ENCODE measurements at places on chromosomes 13 and 19.

GRCh38 chr13:87153371-87153770 lies 517.8 kb upstream of the SLITRK5 start:
- DNase-seq, result no peak

GRCh38 chr13:84358601-84359000 lies 476.3 kb upstream of the SLITRK1 start:
- no peak for DNase-seq

GRCh38 chr13:27922883-27923612 lies 3.2 kb downstream of the PDX1 start:
- DNase-seq, result no peak

DNA sequence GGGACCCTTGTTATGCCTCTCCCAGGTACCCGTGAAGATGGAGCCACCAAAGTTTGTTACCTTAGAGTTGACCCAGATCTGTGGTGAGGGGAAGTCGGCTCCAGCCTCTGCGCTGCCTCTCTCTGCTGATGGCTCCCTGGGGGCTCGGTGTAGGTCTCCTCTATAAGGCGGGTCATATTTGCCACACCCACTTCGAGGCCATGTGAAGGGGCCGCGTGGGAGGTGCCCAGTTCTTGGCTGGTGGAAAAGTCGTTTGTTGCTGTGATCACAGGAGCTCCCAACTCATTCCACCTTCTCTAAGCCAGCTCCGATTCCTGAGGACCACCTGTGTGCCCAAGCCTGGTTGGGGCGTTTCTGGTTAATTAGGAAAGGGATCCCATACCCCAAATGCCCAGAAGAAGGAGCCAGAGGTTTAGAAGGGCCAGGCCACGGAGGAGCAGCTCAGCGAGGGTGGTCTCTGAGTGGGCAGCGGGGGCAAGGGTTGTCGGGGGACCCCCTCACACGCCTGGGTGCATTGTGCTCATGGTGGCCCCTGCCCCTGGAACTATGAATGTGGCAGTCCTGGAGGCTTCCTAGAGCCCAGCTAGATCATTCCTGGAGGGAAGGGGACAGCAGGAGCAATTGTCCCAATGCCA lies 296.5 kb downstream of the ZNF536 start:
- no peak for DNase-seq

GRCh38 chr13:72552731-72553130 lies 174.7 kb downstream of the MZT1 start:
- no peak for DNase-seq

- no peak for DNase-seq
Observed at GRCh38 chr13:34046457-34046856, 228.5 kb downstream of the RFC3 start.

- no peak for DNase-seq
Observed at GRCh38 chr19:36572593-36573019, 486 bp downstream of the ZNF529 start.

- no peak for DNase-seq
Observed at GRCh38 chr19:33366127-33366526, 7.4 kb upstream of the CEBPG start.

DNA sequence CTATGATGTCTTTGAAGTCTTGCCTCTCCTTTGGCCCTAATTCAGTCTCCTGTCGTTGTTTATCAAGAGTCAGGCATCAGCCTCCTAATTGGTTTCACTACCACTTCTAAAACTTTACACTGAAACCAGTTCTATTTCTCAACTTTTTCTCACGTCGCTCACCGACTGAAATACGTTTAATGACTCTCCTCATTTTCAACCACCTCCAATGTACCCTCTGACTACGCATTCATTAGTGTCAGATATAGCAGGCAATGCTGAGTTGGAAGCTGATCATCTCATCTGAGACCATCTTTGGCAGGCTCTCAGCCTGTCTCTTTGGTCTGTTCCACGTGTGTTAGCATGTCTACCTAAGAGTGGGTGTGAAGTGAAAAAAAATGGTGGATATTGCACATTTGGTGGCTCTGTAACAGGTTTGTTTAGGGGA lies 128.1 kb downstream of the KL start:
- DNase-seq, result no peak

- no peak for DNase-seq
Observed at GRCh38 chr13:26942184-26942583, 181.6 kb upstream of the GPR12 start.

GRCh38 chr13:106918557-106918860 lies 350.6 kb upstream of the ARGLU1 start:
- DNase-seq, result no peak

DNA sequence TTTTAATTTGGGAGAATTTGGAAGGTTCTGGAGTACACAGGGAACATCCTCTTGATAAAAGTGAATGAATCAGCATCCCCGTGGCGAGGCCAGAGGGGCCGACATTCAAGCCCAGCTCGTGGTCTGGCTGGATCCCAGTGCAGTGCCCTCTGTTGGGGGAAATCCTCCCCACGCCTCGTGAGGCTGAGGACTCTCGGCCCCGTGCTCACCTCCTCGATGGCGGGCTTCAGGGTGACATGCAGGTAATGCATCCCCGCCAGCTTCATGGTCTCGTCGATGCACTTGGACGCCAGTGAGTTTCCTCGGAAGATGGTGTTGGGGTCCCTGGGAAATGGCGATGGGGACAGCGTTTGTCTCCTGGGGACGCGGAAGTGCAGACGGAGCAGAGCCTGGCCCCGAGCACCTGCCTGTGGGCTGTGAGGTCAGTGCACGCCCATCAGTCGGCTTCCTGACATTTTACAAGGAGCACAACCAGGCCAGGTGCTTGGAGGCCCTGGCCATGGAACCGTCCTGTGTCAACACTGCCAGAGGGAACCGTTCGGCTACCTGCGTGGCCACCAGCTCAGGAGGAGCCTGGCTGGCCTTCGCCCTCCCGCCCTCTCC lies 43.3 kb upstream of the C13orf46 start:
- no peak for DNase-seq

GRCh38 chr19:42152910-42153671 lies 20.8 kb upstream of the POU2F2 start:
- no peak for DNase-seq

- no peak for DNase-seq
Observed at GRCh38 chr19:17997969-17998826, 9.8 kb upstream of the ARRDC2 start.

- no peak for DNase-seq
Observed at GRCh38 chr19:46226438-46226973, 3.0 kb upstream of the IGFL1 start.

- DNase-seq, result no peak
Observed at GRCh38 chr13:44876782-44877324, 112.4 kb downstream of the NUFIP1 start.

GRCh38 chr19:35408284-35409171 lies 37.7 kb downstream of the GPR42 start:
- DNase-seq, result no peak

- no peak for DNase-seq
Observed at GRCh38 chr13:32297206-32297605, 18.0 kb downstream of the ZAR1L start.

DNA sequence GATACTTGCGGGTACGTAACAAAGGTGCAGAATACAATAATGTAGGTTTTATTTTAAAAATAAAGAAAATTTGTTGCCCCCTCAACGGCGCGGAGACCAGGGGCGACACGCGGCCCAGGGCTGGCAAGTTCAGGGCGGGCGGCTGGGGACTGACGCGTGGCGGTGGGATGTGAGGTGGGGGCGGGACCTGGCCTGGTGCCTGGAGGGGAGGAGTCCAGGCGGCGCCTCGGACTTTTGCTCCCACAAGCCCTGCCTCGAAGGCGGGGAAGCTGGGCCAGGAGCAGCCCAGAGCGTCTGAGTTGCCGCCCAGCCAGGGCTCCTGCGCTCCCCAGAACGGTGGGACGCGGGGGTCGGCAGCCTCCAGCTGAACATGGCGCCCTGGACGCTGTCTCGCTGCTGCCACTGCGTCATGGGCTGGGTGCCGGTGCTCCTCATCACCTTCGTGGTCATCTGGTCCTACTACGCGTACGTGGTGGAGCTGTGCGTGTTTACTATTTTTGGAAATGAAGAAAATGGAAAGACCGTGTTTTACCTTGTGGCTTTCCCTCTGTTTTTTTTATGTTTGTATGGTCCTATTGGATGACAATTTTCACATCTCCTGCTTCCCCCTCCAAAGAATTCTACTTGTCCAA lies 1122.8 kb upstream of the ATXN8OS start:
- no peak for DNase-seq

GRCh38 chr13:59883885-59884284 lies 279.8 kb downstream of the DIAPH3 start:
- DNase-seq, result no peak

DNA sequence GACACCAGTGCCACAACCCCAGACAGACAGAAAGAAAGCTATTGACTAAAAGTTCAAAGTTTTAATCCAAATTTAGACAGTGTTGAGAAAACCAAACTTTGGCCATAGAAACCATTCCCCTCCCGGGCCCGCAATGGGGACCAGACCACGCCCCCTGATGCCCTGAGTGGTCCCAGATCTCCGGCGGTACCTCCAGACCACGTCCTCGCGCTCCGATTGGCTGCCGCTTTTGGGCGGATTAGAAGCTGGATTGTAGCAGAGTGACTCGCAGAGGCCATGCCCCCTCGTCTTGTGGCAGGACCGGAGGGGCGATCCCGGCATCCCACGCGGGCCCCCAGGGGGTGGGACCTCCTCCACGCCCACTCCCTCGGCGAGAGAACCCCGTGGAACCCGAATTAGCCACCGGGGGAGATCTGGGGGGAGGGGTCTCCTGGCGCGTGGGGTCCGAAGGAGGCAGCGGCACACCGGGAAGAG lies 797 bp upstream of the HSD17B14 start:
- peak; percentile 83 for DNase-seq

DNA sequence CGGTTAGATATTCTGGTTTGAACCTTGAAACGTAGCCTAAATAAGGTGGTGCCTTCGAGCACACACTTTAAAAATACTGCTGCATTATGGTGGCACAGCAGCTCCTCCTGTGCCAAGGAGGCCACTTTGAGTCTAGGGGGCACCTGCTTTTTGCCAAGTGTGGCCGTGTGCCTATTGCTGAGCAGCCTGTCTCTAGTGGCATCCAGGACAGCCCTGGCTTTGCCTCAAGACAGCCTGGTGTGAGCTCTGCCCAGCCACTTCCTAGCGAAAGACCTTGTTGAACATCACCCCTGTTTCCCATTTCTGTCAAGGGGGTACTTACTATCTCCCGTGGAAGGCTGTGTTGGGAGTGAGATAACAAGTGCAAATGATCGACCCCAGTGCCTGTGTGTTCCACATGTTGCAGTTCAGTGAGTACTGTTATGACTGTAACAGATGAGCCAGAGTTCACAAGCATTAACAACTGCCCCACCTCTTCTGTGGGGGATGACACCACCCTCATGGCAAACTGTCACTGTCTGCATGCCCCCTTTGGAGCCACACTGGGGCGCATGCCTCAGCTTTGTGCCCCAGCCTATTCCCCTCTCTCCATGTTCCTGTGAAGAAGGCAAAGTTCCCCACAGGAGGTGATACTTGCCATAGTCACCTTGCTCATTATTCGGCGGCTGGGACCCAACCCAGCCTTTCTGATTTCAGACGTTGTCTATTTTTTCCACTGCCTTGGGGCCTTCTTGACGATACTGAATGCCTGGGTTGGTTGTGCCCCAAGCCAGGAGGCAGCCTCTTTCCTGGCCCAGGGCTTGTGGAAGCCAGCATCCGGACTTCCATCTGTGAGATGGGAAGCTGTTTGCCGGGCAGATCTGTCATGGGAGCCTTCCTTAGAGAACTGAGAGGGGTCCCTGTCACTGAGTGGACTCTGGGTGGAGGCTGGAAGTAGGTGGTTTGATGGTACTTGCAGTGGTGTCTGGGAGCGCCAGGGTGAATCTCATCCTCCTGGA lies 5.4 kb downstream of the GATAD2A start:
- no peak for DNase-seq

GRCh38 chr19:15642807-15643206 lies 2.1 kb downstream of the CYP4F3 start:
- no peak for DNase-seq

- no peak for DNase-seq
Observed at GRCh38 chr13:44255771-44256364, 117.8 kb upstream of the SERP2 start.

DNA sequence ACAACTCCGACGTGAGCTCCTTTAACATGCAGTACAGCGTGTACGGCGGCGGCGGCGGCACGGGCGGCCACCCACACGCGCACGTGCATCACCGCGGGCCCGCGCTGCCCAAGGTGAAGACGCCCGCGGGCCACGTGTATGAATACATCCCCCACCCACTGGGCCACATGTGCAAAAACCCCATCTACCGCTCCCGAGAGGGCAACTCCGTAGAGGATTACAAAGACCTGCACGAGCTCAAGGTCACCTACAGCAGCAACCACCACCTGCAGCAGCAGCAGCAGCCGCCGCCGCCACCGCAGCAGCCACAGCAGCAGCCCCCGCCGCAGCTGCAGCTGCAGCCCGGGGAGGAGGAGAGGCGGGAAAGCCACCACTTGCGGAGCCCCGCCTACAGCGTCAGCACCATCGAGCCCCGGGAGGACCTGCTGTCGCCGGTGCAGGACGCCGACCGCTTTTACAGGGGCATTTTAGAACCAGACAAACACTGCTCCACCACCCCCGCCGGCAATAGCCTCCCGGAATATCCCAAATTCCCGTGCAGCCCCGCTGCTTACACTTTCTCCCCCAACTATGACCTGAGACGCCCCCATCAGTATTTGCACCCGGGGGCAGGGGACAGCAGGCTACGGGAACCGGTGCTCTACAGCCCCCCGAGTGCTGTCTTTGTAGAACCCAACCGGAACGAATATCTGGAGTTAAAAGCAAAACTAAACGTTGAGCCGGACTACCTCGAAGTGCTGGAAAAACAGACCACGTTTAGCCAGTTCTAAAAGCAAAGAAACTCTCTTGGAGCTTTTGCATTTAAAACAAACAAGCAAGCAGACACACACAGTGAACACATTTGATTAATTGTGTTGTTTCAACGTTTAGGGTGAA lies 6.6 kb downstream of the SLITRK5 start:
- peak; percentile 65 for DNase-seq

DNA sequence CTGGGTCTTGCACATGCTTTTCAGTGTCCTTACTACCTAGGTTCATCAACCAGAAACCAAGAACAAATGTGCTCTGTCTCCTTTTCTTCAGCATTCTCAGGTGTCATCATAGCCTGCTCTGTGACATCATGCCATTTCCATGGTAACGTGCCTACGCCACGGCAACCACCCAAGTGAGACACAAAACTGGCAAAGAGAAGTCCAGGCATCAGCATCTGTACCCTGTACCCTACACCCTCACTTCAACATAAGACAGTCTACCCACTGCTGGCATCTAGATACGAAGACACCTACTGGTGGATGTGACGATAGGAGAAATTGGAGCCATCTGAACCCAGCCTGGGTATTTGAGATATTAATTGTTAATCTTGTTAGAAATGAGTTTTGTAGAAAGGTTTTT lies 13.3 kb downstream of the ZC3H4 start:
- DNase-seq, result no peak

DNA sequence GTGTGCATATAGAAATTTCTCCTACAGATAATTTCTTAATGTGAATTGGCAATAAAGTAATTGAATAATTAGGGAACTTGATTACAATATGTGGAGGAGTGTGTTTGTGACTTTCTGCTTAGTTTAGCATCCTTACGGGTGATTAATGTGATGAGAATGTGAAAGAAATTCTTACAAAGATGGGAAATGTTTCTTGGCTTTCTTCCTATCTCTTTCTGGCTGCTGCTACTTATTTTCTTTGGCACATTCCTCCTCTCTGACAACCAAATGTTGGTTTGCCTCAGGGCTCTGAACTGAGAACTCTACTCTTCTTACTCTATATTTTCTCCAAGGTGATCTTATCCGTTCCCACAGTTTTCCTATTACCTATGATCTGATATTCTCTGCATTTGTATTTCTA lies 300.1 kb downstream of the TBC1D4 start:
- no peak for DNase-seq

- no peak for DNase-seq
Observed at GRCh38 chr13:22399801-22400420, 729.0 kb downstream of the FGF9 start.
